ENCODE measurements at places on chromosomes 7 and 10. TPM values are rescaled to one million over a fixed set of nuclear protein-coding genes. Genes with fewer than 3 reads are reported as not detected.
A peak's percentile ranks its signal among the peaks of the same experiment; 100 is the strongest.

GRCh38 chr7:136874393-136875032, 6.1 kb downstream of the CHRM2 start:
- DNase-seq, result no peak

Gene DNAJC12
- 1.4 TPM for polyA plus RNA-seq

Gene GPR26
- not detected for polyA plus RNA-seq

Gene FBXL13
- polyA plus RNA-seq, result not detected

GRCh38 chr10:126110489-126111180, 214.3 kb downstream of the FANK1 start:
- DNase-seq, result no peak

GRCh38 chr10:116487522-116488430, 58.0 kb upstream of the PNLIP start:
- no peak for DNase-seq

- no peak for DNase-seq
Observed at GRCh38 chr7:121398246-121398645, 2.1 kb upstream of the FAM3C start.

Gene PAX4
- not detected for polyA plus RNA-seq

Gene SH2D4B
- not detected for polyA plus RNA-seq

GRCh38 chr10:50605951-50606270, 17.8 kb downstream of the SGMS1 start:
- DNase-seq, result no peak

Gene DOCK4
- polyA plus RNA-seq, result 9.7 TPM

DNA sequence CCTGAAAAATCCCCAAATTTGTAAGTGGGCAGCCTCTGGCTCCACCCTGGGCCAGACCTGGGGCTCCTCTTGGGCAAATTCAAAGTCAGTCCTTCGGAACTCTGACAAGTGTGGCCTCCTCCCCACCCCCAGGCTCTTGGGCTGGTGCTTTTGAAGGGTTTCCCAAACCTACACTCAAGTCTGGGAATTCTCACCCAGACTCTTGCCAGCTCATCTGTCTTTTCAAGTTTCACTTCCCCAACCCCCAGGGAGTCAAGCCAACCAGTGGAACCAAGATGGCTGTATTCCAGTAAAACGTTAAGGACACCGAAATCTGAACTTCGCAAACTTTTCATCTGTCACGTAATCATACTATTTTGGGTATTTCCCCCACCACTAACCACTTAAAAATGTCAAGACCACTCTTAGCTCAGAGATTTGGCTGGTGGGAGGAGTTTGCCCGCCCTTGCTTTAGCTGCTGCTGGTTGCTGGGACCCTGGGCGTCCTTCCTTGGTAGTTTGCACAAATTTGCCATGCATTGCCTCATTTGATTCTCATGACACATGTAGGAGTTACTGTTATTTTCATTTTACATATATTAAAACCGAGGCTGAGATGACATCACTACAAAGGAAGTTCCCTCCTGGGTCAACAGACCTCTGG, 1.7 kb upstream of the MYO1G start:
- no peak for DNase-seq

DNA sequence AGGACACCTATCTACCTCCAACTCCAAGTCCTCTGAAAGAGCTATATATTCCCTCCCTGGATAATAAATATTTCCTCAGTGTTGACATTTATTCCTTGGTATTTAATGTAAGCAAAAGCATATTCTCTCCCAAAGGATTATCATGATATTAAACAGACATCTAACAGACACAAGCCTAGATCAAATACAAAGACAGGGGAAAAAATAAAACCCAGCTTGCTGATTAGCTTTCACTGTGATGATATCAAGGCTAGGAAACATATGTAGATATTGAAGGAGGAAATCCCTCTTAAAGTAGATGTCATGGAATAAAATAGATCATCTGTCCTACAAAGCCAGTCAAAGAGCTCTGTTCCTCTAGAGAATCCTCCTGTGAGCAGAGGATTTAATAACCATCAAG, 95.2 kb downstream of the CRPPA start:
- no peak for DNase-seq

Gene ANKRD7
- 0.07 TPM for polyA plus RNA-seq

GRCh38 chr10:77494756-77495541, 142.7 kb downstream of the KCNMA1 start:
- no peak for DNase-seq

GRCh38 chr10:227014-227413, 91.8 kb downstream of the ZMYND11 start:
- DNase-seq, result no peak

Gene ECHDC3
- 83.1 TPM for polyA plus RNA-seq

DNA sequence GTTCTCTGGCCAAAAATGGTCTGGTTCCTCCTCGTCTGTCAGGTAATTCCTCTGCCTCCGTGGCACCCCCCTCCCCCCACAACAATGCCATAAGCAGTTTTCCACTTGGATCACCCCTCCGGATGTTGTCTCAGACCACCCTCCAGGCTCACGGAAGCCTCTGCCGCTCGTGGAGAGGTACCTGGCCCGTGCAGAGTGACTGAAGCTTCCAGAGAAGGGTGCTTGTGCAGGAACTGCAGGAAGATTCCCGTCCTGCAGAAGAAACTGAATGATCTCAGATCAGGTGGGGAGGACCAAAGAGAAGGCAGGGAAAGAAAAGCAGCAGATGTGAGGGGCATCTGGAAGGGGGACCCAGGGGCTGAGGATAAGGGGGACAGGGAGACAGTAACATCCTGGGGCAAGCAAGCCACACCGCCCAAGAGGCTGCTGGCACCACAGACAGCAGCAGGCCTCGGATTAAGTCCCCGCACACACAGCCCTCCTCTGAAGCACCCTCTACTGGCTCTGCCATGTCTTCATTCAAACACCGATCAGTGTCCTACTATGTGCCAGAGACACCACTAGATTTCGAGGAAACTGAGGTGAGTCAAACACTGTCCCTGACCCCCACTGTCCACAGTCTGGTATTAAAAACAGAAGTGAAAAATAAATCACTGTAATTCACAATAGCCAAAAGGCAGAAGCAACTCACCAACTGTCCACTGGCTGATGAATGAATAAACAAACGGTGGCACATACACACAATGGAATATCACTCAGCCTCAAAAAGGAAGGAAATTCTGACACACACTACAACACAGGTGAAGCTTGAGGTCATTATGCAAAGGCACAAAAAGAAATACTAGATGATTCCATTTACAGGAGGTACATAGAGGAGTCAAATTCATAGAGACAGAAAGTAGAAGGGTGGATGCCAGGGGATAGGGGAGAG, 26.4 kb downstream of the KIAA1549 start:
- no peak for DNase-seq

Gene DKK1
- 0.66 TPM for polyA plus RNA-seq

- no peak for DNase-seq
Observed at GRCh38 chr10:92305133-92306072, 14.4 kb downstream of the MARCHF5 start.

GRCh38 chr10:76265441-76266113, 834.2 kb downstream of the LRMDA start:
- DNase-seq, result no peak

Gene SEMA3C
- 14.5 TPM for polyA plus RNA-seq

DNA sequence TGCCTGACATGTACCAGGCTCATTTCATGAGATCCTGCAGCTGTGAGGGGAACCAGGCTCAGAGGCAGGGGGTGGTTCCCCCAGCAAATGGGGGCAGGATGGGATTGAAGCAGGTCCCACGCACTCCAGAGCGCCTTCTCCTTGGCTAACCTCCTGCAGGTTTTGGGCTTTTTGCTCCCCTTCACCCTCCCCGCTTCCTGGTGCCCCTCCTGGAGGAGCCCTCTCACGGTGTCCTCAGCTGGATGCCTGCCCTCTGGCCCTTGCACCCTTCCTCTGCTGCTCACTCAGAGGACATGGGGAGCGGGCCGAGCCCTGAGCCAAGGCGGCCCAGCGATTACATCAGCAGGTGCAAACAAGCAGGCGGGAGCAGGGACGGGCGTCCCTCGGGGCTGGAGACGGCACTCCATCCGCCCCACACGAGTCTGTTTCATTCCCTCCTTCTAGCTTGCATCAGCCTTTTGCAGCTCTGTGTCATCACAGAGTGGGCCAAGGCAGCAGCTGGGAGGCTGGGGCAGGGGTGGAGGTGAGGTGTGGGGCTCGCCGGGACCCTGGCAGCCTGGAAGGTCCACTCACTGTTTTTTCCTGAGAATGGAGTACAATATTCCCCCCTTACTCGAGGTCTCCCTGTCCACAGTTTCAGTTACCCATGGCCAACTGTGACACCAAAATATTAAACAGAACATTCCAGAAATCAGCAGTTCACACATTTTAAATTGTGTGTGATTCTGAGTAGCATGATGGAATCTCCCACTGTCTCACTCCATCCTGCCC, 52.7 kb upstream of the SLC29A3 start:
- DNase-seq, result peak; percentile 63

DNA sequence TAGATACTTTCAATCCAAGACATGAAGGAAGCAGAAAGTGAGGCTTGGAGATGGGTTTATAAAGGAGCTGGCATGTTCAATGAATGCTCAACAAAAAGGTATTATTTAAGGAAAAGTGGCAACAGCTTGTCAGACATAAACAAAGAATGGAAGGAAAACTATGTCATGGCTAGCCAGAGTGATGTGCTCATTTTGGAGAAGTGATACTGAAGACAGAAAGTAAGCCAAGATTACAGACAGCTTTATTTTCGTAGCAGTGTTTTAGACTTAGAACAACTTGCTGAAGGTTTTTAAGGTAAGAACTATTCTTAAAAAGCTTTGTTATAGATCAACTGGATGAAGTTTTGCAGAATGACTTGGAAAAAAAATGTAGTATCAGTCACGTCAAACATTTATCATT, 160.5 kb upstream of the FERD3L start:
- no peak for DNase-seq

Gene ANKRD1
- 2,052 TPM for polyA plus RNA-seq

Gene AS3MT
- polyA plus RNA-seq, result 6.6 TPM

- DNase-seq, result no peak
Observed at GRCh38 chr7:50822110-50822509, 39.4 kb upstream of the GRB10 start.

- no peak for DNase-seq
Observed at GRCh38 chr10:69890065-69890847, 88.5 kb downstream of the COL13A1 start.

DNA sequence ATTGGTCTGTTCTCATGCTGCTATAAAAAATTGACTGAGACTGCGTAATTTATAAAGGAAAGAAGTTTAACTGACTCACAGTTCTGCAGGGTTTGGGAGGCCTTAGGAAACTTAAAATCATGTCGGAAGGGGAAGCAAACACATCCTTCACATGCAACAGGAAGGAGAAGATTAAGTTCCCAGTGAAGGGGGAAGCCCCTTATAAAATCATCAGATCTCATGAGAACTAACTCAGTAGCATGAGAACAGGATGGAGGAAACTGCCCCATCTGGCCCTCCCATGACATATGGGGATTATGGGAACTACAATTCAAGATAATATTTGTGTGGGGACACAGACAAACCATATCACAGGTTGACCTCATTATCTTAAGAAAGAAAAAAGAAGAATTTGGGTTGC, 134.5 kb downstream of the PPP1R3A start:
- DNase-seq, result no peak

DNA sequence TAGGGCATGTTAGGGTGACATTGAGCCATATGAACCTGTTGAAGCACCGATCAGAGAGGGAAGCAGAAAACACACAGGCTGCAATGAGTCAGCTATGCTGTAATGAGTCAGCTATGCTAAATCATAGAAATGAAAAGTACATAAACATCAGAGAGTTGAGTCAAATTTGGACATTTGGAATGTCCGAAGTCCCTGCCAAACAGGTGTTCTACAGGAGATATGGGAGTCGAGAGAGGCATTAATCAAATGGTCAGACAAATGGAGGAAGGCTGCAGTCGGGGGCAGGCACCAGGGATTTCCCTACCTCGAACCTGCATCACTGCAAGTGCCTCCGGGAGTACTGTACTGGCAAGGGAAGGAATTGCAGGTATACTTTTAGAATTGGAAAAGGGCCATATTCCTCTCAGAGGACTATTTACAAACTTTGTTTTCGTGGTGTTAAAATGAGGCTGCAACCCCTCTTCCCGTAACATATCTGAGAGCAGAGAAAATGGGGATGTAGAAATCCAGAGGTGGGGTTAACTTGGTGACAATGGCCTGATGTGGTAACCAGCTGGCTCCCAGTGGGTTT, 8.8 kb upstream of the ZC3HAV1 start:
- DNase-seq, result no peak

- no peak for DNase-seq
Observed at GRCh38 chr7:157035302-157035701, 24.8 kb upstream of the MNX1 start.

GRCh38 chr10:128429835-128430513, 303.8 kb upstream of the MKI67 start:
- DNase-seq, result no peak

- DNase-seq, result no peak
Observed at GRCh38 chr10:23780331-23780730, 341.5 kb downstream of the OTUD1 start.

DNA sequence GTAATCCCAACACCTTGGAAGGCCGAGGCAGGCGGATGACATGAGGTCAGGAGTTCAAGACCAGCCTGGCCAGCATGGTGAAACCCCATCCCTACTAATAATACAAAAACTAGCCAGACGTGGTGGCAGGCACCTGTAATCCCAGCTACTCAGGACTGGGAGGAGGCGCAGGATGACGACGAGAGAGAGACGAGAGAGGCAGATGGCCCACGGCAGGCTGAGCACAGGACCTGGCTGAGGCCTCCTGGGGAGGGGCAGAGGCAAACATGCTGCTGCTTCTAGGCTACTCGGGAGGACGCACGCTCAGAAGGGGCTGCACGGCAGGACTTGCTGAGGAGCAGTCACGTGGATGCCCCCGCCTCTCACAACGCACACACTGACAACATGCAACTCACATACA, 22.4 kb downstream of the DIP2C start:
- DNase-seq, result no peak

- DNase-seq, result no peak
Observed at GRCh38 chr10:98224996-98225395, 43.0 kb downstream of the LOXL4 start.

DNA sequence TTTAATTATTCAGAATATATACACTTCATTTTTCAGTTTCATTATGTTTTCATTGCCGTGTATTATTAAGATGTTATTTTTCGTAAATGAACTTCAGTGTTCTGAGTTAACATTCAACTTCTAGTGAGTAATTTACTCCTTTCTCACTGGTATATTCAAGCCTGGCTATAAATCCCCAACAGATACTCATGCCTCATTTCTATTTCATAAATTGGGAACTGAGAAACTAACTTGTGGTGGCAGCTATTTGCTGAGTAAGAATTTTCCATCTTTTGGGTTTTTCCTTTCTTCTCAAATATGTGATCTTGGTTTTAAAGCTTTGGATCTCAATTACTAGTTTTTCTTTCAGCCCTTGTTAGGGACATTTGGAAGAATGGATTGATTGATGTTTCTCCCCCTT, 281.1 kb downstream of the CDK14 start:
- DNase-seq, result no peak
